ENCODE measurements at places on chromosomes 4 and X. TPM values are rescaled to one million over a fixed set of nuclear protein-coding genes. Genes with fewer than 3 reads are reported as not detected.
A peak's percentile ranks its signal among the peaks of the same experiment; 100 is the strongest.

KANTR gene
- polyA plus RNA-seq: 4.8 TPM

DNA sequence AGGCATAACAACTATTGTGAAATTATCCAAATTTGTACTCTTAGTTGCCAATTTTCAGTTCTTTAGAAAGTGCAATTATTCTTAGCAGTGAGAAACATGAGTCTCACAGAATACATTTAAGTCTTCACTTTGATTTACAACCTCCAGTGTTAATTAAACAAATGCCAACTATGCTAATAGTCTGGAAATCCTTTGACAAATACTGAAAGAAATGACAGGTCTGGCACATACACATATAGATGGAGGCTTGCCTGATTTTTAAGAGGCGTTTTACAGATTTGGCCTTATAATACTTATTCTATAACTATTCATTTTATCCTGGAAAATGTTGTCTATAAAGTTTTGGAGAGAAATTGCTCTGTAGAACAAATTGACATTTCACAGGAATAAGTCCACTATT is 320.1 kb downstream of the TRIML1 start:
- DNase-seq: no peak

DNA sequence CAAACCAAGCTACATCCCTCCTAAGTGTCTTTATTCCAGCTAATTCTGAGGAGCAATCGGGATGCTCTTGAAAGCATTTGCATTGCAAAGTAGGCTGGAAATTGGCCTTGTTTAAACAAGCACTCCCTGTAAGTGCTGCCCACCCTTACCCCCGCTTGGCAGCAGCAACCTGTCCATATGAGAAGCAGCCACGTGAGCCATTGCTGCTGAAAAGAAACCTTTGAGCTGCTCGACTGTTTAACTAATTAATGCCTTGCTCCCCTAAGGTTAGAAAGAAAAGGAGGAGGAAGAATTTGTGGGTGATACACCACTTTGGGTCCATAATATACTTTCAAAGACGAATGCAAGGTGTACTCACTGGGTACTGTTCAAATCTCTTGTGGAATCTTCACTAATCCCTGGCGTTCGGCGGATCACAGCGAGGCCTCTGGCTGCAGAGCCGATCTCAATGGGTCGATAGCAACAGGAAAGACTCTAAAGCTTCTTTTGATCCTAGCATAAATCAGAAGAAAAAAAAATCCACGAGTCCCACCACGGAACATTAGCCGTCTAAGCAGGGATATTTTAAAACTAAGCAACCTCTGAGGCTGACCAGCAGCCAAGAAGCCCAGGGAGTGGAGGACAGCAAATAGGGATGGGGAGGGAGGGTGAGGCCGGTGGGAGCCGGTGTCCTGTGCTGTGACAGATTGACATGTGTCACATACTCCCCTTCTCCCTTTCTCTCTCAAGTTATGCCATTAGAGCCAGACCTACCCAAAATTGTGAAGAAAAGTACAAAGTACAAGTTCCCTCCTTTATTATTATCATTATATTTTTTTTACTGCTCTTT is 37.2 kb upstream of the MGST2 start:
- DNase-seq: no peak

DNA sequence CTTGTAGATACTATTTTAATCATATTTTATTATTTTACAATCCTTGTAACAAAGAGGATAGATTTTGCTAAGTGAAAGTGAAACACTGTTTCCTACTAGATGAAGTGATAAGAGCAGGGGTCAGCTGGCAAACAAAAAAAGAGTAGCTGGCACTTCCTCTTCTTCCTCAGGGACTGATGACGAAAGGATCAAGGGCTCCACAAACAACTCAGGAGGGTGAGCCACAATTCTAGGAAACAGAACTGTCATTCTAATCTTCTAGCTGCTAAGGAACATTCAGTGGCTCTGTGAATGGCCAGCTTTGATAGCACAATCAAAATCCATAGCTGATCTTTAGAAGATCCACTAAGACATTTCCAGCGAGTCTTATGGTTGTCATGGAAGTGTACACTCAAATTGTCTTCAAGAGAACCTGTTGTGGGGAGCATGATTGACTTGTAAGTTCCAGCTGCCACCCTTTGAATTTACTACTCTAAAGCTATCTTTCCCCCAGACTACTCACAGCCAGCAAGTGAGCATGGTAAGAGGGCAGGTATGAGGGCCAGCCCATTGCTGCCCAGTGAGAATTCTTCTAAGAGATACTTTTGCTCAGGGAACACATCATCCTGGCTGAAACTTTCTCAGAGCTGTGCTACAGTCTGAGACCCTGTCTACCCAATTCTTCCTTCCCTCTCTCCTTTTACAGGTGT is 275.7 kb upstream of the RASGEF1B start:
- no peak for DNase-seq

DNA sequence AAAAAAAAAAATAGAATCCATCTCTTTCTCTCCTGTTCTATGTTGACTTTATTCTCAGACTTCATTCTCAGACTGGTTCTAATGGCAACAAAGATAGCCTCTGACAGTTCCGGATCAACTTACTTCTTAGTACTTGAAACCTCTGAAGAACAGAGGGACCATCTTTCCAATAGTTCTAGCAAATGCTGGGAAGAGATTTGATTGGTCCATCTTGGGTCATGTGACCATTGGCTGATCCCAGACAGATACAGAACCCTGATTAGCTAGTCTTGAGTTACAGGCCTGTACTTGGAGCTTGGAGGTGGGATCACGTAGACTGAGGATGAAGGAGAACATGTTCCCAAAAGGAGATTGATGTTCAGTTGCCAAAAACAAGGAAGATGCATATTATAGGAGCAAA is 66.9 kb upstream of the STIM2 start:
- no peak for DNase-seq

DCTD gene
- 94.8 TPM for polyA plus RNA-seq

GRCh38 chrX:12709047-12709446 is 82.2 kb upstream of the PRPS2 start:
- DNase-seq: peak; percentile 40

PI4K2B gene
- 12.6 TPM for polyA plus RNA-seq
